ENCODE measurements at places on chromosomes 4 and X. TPM values are rescaled to one million over a fixed set of nuclear protein-coding genes. Genes with fewer than 3 reads are reported as not detected.
A peak's percentile ranks its signal among the peaks of the same experiment; 100 is the strongest.

DNA sequence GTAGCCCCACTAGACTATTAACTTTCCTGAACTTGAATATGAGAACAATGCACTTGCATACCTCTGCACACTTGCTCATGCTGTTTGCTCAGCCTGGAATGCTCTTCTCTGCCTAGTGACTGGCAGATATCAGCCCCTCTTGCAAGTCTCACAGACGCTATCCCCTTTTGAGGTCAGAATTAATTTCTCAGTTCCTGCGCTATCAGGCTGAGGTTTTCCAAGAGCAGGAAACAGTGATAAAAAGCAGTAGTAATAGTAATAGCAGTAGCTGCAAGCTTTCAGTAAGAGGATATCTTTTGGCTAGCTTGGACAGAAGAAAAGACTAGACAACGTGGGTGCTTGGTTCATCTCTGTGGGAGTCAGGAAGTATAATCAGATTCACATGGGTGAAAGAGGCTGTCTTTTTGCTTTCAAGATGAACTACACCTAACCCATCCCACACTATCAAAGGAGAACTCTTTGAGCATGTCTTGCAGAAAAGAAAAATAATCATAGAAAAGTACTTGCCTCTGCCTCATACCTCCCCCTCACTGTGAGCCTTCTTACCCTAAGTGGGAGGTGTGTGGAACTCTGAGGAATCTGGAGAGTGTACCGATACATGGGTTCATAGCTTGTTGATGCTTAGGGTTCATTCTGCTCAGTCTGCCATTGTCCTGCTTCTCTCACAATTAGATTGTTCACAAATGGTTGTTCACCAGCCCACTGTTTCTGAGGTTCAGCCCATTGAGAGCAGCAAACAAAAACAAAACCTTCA, 11.3 kb upstream of the DRP2 start:
- H3K4me1 ChIP-seq, result no peaks in the 10 kb centered on the region
- H3K27ac ChIP-seq, result no peak overlapping the region
- no peaks in the 10 kb centered on the region for H3K36me3 ChIP-seq
- H3K27me3 ChIP-seq, result no peaks in the 10 kb centered on the region
- DNase-seq, result no peak

DNA sequence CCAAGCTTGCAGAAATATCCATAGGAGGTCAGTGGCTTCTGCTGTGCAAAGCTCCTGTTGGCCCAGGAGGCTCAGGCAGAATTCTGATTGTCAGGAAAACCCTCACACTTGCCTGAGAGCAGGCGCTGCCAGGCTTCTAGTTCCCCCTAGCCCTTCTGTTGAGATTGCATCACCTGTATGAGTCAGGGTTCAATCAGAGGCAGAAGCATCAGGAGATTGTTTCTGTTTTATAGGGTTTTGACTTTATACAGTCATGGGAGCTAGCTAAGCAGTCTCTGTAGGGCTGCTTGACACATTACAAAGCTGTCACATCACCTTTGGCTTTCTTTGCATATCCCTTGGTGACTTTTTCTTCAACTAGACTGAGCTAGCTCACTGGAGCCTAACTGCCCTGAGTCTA, 27.8 kb downstream of the DIPK2B start:
- no peaks in the 10 kb centered on the region for H3K27me3 ChIP-seq
- no peaks in the 10 kb centered on the region for H3K4me1 ChIP-seq
- H3K36me3 ChIP-seq, result no peaks in the 10 kb centered on the region
- no peak overlapping the region for H3K4me3 ChIP-seq
- no peak for DNase-seq

GRCh38 chr4:53421791-53422190, 44.4 kb downstream of the FIP1L1 start:
- DNase-seq, result no peak
- H3K27ac ChIP-seq, result no peak overlapping the region
- H3K4me3 ChIP-seq, result no peak overlapping the region
- H3K4me1 ChIP-seq, result no peaks in the 10 kb centered on the region
- H3K27me3 ChIP-seq, result no peaks in the 10 kb centered on the region

DNA sequence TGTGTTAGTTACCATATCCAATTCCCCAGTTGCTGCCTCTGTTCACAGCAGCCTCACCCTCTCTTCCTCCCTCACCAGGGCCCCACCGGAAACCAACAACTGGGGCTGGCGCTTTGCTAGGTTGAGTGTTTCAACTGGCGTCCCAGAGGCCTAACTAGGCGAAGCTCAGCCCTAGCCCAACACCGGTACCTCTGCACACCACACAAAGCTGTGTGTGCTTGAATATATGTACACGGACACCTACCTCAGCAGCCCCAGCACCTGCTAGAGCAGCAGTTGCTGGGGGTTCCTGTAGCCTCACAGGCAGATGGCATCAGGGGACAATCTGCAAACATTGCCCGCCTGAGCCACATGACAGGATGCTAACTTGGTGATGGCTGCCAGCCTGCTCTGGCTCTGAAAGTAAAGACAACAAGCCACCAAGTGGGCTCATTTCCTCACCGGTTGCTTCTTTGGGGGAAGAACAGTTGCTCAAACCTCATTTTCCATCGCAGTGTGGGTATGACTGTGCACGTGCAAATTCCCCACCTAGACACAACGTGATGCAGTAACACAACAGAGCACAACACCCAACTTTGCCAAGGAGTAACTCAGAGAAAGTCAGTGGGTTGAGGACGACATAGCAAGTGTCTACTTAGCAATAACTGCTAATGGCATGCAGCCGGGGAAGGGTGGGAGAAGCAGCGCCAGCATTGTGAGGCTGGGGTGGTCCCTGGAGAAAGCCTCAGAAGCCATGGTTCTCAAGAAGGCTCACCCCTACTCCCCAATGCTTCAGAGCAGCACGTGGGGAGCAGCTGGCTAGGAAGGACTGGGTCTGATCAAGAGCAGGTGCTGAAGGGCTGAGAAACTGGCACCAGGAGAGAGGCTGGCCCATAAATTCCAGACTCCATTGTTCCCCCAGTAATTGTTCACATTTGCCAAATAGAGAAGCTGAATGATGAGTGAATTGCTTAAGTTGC, 139.5 kb downstream of the SH3KBP1 start:
- H3K4me3 ChIP-seq, result no peak overlapping the region
- H3K27ac ChIP-seq, result peak overlapping the region; percentile 20
- no peaks in the 10 kb centered on the region for H3K4me1 ChIP-seq
- H3K27me3 ChIP-seq, result no peaks in the 10 kb centered on the region

- H3K36me3 ChIP-seq, result no peaks in the 10 kb centered on the region
- no peak overlapping the region for H3K27ac ChIP-seq
- H3K27me3 ChIP-seq, result no peaks in the 10 kb centered on the region
Measured at GRCh38 chrX:148380107-148380506, 120.3 kb upstream of the AFF2 start.

GRCh38 chrX:86946569-86946968, 571.0 kb upstream of the KLHL4 start:
- H3K27me3 ChIP-seq, result no peaks in the 10 kb centered on the region
- no peaks in the 10 kb centered on the region for H3K4me1 ChIP-seq
- DNase-seq, result no peak
- no peak overlapping the region for H3K4me3 ChIP-seq

Gene MYOZ2
- total RNA-seq, result 0.08 TPM

Gene KIAA1210
- not detected for total RNA-seq

Gene CD38
- 2.5 TPM for total RNA-seq

Gene PCDH19
- 1.3 TPM for total RNA-seq

Gene XG
- total RNA-seq, result 0.50 TPM

Gene MBTPS2
- 8.8 TPM for total RNA-seq

Gene GAB1
- 48.9 TPM for total RNA-seq

All from colonic mucosa (tissue), 4 donors.